Coronary artery (tissue), 2 donors: ENCODE measurements at places on chromosomes 6 and 20.

DNA sequence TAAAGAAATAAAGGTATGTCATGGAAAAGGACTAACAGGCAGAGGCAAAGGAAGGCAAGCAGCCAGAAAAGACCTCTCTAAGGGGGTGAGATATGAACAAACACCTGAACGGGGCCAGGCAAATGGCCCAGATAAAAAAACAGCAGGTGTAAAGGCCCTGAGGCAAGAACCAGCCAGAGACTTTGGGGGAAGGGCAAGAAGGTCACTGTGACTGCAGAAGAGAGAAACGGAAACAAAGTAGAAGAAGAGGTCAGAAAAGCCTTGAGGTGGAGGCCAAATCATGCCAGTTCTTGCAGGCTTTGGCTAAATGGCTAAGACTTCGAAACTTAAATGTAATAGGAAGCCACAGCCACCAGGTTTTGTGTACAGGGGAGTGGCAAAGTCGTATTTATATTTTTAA lies 30.8 kb downstream of the KIF16B start:
- no peak for DNase-seq

- no peak for DNase-seq
Observed at GRCh38 chr6:93139408-93140081, 279.8 kb downstream of the EPHA7 start.

GRCh38 chr20:47905628-47906347 lies 120.5 kb upstream of the SULF2 start:
- DNase-seq, result no peak

- DNase-seq, result no peak
Observed at GRCh38 chr6:165834613-165835259, 171.7 kb upstream of the PDE10A start.

GRCh38 chr6:113377362-113377942 lies 479.7 kb upstream of the MARCKS start:
- no peak for DNase-seq
